Activated naive CD4-positive, alpha-beta T cell treated with anti-CD3 and anti-CD28 coated beads, Interleukin-2, amount 10 ng/mL, durations not matched to agents 7 days and 5 days (primary cell): ENCODE measurements at places on chromosomes 5 and 9.
A peak's percentile ranks its signal among the peaks of the same experiment; 100 is the strongest.

DNA sequence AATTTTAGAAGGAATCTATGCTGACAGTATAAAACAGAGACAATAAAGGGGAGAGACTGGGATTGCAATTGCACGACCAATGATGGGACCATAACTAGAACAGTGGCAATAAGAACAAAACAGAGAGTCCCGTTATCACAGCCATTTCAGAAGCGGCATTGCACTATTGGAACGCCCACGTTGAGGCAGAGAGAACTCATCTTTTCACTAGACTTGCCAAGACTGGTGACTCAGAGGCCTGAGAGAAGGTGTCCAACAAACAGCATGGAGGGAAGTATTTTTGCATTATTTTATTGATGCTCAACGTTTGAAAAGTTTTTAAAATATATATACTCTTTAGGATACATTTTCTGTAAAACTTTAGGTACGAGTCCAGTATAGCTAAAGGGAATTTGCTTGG, 737.7 kb downstream of the TLE1 start:
- no peak for DNase-seq

- peak; percentile 74 for DNase-seq
Measured at GRCh38 chr9:37650873-37651768, at the start of gene FRMPD1. Gene FRMPD1 (plus strand): TSS chr9:37650954. CDS start chr9:37692642, 41,688 bp downstream.

- no peak for DNase-seq
Measured at GRCh38 chr5:180487556-180487955, 6.6 kb upstream of the CNOT6 start.

DNA sequence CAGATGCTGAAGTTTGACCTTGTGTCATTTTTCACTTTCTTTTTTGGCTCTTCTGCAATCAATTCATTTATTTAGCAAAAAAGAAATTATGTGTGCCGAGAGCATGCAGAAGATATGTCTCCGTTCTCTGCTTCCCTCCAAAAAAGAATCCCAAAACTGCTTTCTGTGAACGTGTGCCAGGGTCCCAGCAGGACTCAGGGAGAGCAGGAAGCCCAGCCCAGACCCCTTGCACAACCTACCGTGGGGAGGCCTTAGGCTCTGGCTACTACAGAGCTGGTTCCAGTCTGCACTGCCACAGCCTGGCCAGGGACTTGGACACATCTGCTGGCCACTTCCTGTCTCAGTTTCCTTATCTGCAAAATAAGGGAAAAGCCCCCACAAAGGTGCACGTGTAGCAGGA, 2.4 kb downstream of the FGFR4 start:
- DNase-seq, result no peak
